ENCODE measurements at places on chromosomes 6 and 20.

- H3K4me3 ChIP-seq = no peak overlapping the region
- peaks cover 9% of the 10 kb centered on the region for H3K36me3 ChIP-seq
- H3K27me3 ChIP-seq = no peaks in the 10 kb centered on the region
- no peaks in the 10 kb centered on the region for H3K4me1 ChIP-seq
- H3K27ac ChIP-seq = no peak overlapping the region
- no peak for DNase-seq
Measured at GRCh38 chr20:41350408-41350962, 9.9 kb downstream of the LPIN3 start.

DNA sequence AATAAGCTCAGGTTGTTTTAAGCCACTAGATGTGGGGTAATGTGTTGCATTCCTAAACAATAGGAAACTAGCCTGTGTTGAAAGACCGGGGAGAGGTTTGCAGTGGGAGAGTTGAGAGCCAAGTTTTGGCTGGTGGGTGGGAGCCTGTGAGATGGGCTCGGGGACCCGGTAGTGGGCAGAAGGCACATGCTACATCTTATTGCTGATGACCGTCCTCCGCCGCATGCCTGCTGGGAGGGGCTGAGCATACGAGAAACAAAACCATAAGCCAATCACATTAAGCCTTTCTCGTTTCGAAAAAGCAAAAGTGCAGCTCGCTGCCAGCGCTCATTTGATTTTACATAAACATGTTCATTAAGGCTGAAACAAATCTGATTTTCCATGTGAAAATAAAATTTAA lies 57.4 kb upstream of the MPC1 start:
- H3K4me1 ChIP-seq = no peaks in the 10 kb centered on the region
- H3K36me3 ChIP-seq = no peaks in the 10 kb centered on the region
- H3K4me3 ChIP-seq = no peak overlapping the region
- H3K27me3 ChIP-seq = no peaks in the 10 kb centered on the region
- H3K27ac ChIP-seq = no peak overlapping the region
- DNase-seq = no peak

DNA sequence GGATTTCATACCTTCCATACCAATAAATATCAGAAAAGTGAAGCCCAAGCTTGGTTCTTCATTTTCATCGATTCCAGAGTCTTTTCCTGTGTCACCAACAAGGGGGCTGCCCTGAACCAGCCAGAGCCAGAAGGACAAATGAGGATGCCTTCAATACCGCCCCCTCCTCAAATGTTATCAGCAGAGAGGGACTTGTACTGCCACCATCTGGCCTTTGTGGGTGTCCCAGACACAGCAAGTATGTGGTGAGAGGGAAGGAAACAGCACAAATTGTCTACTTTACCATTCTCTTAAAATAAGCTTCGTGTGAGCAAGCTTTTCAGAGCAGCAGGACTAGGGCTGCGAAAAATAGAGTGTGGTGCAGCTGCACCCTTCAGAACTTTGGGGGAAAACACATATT lies 165.3 kb downstream of the SOBP start:
- H3K27me3 ChIP-seq = no peaks in the 10 kb centered on the region
- H3K36me3 ChIP-seq = no peaks in the 10 kb centered on the region

DNA sequence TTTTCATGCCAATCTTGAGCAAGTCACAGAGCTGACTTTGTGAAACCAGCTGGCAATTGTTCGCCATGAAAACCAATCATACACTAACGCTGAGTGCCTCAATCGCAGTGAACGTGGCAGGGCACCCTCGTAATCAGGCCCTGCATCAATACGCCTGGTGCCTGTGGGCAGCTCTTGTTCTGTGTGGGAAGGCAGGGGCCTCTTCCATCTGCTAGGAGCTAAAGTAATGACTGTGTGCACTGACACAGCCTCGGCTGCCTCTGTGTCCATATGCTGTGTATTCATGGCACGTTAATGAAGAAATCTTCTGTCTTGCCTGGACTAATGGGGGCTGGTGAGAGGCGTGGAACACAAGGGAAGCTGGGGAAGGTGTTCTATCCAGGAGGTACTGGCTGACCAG lies 27.8 kb upstream of the SYNDIG1 start:
- no peaks in the 10 kb centered on the region for H3K4me1 ChIP-seq
- no peak overlapping the region for H3K27ac ChIP-seq
- no peak overlapping the region for H3K4me3 ChIP-seq
- no peaks in the 10 kb centered on the region for H3K36me3 ChIP-seq
- no peak for DNase-seq

- no peaks in the 10 kb centered on the region for H3K27me3 ChIP-seq
- no peak for DNase-seq
- no peak overlapping the region for H3K4me3 ChIP-seq
- no peaks in the 10 kb centered on the region for H3K4me1 ChIP-seq
Measured at GRCh38 chr6:113695516-113695915, 161.6 kb upstream of the MARCKS start.

GRCh38 chr6:17001188-17001587 lies 100.7 kb upstream of the STMND1 start:
- H3K4me3 ChIP-seq = no peak overlapping the region
- no peaks in the 10 kb centered on the region for H3K4me1 ChIP-seq
- H3K27ac ChIP-seq = no peak overlapping the region
- no peaks in the 10 kb centered on the region for H3K36me3 ChIP-seq
- DNase-seq = no peak

- peak overlapping the region; percentile 67 for H3K27ac ChIP-seq
- DNase-seq = no peak
- peak overlapping the region; percentile 87 for H3K4me3 ChIP-seq
- H3K4me1 ChIP-seq = peaks cover 18% of the 10 kb centered on the region
- H3K27me3 ChIP-seq = no peaks in the 10 kb centered on the region
Measured at GRCh38 chr6:108074057-108074358, 533 bp downstream of the OSTM1 start.

- no peaks in the 10 kb centered on the region for H3K27me3 ChIP-seq
- H3K36me3 ChIP-seq = no peaks in the 10 kb centered on the region
- H3K4me3 ChIP-seq = no peak overlapping the region
- no peak overlapping the region for H3K27ac ChIP-seq
- DNase-seq = no peak
- H3K4me1 ChIP-seq = no peaks in the 10 kb centered on the region
Measured at GRCh38 chr20:21027569-21027968, 78.6 kb downstream of the LINC00237 start.

DNA sequence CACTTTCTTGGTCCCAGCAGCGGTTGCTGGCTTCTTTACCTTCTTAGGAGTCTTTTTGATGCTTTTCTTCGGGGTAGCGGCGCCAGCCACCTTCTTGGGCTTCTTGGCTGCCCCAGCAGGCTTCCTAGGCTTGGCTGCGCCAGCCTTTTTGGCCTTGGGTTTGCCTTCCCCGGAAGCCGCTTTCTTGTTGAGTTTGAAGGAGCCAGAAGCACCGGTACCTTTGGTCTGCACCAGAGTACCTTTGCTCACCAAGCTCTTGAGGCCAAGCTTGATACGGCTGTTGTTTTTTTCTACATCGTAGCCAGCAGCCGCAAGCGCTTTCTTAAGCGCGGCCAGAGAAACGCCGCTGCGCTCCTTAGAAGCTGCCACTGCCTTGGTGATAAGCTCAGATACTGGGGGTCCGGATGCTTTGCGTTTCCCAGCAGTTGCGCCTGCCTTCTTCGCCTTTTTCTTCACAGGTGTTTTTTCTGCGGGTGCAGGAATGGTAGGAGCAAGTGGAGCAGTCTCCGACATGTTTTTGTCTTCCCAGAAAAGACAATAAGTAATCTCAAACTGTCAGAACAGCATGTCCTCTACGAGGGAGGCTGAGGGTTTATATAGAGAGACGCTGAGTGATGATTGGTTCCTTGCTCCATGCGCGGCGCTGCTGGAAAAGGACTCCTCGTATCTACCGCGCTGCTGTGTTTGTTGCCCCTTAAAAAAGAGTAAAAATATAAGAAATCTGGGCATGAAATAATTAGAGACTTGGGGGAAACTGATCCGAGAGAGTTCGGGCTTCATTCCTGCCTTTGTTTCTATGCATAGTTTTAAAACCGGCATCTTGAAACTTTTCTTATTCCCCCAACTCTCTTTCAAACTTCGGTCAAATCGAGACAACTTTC lies 130.3 kb upstream of the BTN3A2 start:
- no peaks in the 10 kb centered on the region for H3K27me3 ChIP-seq
- H3K4me1 ChIP-seq = no peaks in the 10 kb centered on the region
- peak overlapping the region; percentile 72 for H3K4me3 ChIP-seq
- H3K36me3 ChIP-seq = no peaks in the 10 kb centered on the region
- DNase-seq = no peak

- H3K36me3 ChIP-seq = no peaks in the 10 kb centered on the region
- DNase-seq = no peak
- no peaks in the 10 kb centered on the region for H3K27me3 ChIP-seq
- no peaks in the 10 kb centered on the region for H3K4me1 ChIP-seq
- no peak overlapping the region for H3K27ac ChIP-seq
- no peak overlapping the region for H3K4me3 ChIP-seq
Measured at GRCh38 chr6:148967011-148967520, 220.2 kb downstream of the UST start.

DNA sequence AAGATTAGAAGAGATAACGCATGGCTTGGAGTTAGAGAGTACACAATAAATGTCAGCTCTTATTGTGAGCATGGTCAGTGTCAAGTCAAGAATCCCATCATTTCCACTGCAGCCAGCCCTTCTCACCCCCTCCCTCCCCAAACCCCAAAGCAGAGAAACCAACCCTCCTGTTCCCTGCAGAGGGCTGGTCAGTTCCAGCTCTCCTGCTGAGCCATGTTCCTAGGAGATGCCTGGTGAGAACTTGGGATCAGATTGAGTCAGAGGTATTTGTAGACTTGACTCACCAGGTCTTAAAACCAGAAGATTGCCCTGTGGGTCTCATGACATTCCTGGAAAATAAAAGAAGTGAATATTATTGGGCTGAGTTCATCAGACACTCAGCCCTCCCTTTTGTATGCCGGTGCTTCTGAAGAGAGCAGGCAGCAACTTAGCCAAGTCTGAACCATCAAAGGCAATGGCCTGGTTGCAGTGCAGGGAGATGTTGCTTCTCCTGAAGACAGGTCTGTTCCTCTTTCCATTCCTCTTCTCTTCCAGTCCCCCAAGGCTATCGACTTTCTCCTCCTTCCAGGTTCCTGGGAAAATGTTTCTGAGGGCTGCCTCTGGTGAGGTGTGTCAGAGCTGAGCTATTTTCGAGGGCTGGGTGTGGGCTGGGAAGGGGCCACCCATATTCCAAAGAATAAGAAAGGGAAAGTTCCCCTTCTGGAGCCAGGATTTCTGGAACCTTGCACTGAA lies 278.2 kb upstream of the SUPT3H start:
- no peaks in the 10 kb centered on the region for H3K27me3 ChIP-seq
- H3K4me3 ChIP-seq = no peak overlapping the region
- no peak overlapping the region for H3K27ac ChIP-seq
- DNase-seq = no peak
- H3K4me1 ChIP-seq = no peaks in the 10 kb centered on the region

- H3K4me1 ChIP-seq = peaks cover 61% of the 10 kb centered on the region
- no peak overlapping the region for H3K4me3 ChIP-seq
- H3K27ac ChIP-seq = no peak overlapping the region
- no peaks in the 10 kb centered on the region for H3K27me3 ChIP-seq
- DNase-seq = no peak
Measured at GRCh38 chr20:49883246-49883802, 32.0 kb downstream of the SPATA2 start.

DNA sequence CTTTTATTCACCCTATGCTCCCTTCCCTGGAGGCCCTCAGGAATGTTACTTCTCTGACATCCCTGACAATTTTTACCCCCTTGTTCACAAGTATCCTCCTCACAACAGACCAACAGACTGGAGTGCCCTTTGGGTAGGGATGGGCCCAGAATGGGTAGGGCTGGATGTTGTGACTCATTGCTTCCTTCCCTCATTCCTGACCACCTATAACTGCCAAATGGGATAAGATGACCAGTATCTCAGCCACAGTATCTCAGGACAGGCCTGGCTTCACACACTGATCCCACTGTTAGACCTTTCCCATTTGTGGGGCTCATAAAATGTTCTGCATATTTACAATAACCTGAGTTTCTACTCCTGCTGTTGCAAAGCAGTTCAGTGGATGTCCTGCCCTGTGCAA lies 223.0 kb upstream of the LRFN2 start:
- no peaks in the 10 kb centered on the region for H3K36me3 ChIP-seq
- H3K4me1 ChIP-seq = no peaks in the 10 kb centered on the region
- H3K27me3 ChIP-seq = no peaks in the 10 kb centered on the region
- no peak for DNase-seq
- no peak overlapping the region for H3K4me3 ChIP-seq

GRCh38 chr6:139872665-139873064 lies 498.2 kb upstream of the CITED2 start:
- H3K4me1 ChIP-seq = peaks cover 8% of the 10 kb centered on the region
- H3K27me3 ChIP-seq = no peaks in the 10 kb centered on the region
- H3K36me3 ChIP-seq = no peaks in the 10 kb centered on the region
- no peak for DNase-seq
- H3K4me3 ChIP-seq = no peak overlapping the region

GRCh38 chr20:53550280-53551187 lies 43.1 kb downstream of the ZNF217 start:
- H3K4me3 ChIP-seq = no peak overlapping the region
- no peak for DNase-seq
- H3K27ac ChIP-seq = no peak overlapping the region
- H3K4me1 ChIP-seq = no peaks in the 10 kb centered on the region
- no peaks in the 10 kb centered on the region for H3K27me3 ChIP-seq
- no peaks in the 10 kb centered on the region for H3K36me3 ChIP-seq

GRCh38 chr6:145086197-145086596 lies 649.1 kb downstream of the EPM2A start:
- no peaks in the 10 kb centered on the region for H3K27me3 ChIP-seq
- no peak overlapping the region for H3K27ac ChIP-seq
- no peak overlapping the region for H3K4me3 ChIP-seq
- DNase-seq = no peak

GRCh38 chr20:17566345-17566744 lies 3.5 kb upstream of the DSTN start:
- H3K4me3 ChIP-seq = no peak overlapping the region
- H3K27me3 ChIP-seq = no peaks in the 10 kb centered on the region
- H3K27ac ChIP-seq = peak overlapping the region; percentile 98
- H3K4me1 ChIP-seq = peaks cover 25% of the 10 kb centered on the region
- no peak for DNase-seq

DNA sequence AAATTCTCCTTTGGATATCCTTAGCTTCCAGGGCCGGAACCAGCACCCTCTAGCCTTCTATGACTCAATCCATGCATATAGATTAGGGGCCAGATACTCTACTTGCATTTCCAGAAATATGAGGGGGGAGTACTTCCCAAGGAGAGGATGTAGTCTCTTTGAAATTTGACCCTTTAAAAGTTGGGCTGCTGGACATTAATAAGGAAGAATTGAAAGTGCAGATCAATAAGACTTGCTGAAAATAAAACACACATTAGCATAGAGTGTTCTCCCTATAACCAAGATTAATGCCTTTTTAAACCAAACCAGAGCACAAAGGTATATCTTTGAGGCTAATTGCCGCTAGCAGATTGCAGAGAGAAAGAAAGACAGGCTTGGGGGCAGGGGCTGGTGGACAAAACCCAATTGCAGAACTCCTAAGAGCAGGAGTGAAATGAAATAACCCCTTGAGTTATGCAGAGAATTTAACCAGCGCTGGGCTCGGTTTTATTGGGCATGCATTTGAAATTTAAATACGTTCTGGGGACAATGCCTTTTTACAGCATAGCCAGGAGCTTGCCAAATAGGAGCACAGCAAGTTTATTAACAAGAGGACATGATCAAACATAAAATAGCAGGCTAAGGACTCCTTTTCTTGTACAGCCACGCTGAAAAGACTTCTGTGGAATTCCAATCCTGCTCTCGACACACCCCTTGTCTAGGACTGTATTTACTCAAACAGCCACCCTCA lies 108.2 kb upstream of the SALL4 start:
- no peak overlapping the region for H3K4me3 ChIP-seq
- H3K27me3 ChIP-seq = no peaks in the 10 kb centered on the region
- DNase-seq = no peak
- H3K27ac ChIP-seq = no peak overlapping the region
- H3K36me3 ChIP-seq = no peaks in the 10 kb centered on the region
